CD8-positive, alpha-beta memory T cell (primary cell): ENCODE measurements at places on chromosomes 1 and 21.

- no peak overlapping the region for H3K27ac ChIP-seq
- no peaks in the 10 kb centered on the region for H3K4me1 ChIP-seq
- H3K36me3 ChIP-seq = no peaks in the 10 kb centered on the region
These were observed 150.2 kb upstream of the ARHGEF16 start for GRCh38 chr1:3304246-3304645.

GRCh38 chr1:110112656-110113055 lies 413 bp downstream of the UBL4B start:
- H3K4me1 ChIP-seq = no peaks in the 10 kb centered on the region
- H3K27ac ChIP-seq = no peak overlapping the region
- no peaks in the 10 kb centered on the region for H3K27me3 ChIP-seq

GRCh38 chr1:164452549-164452948 lies 106.4 kb upstream of the PBX1 start:
- H3K4me3 ChIP-seq = no peak overlapping the region
- no peaks in the 10 kb centered on the region for H3K36me3 ChIP-seq
- no peak overlapping the region for H3K27ac ChIP-seq
- no peak for DNase-seq
- no peaks in the 10 kb centered on the region for H3K27me3 ChIP-seq
- H3K4me1 ChIP-seq = no peaks in the 10 kb centered on the region

GRCh38 chr1:179807691-179808485 lies 64.8 kb downstream of the FAM163A start:
- no peaks in the 10 kb centered on the region for H3K27me3 ChIP-seq
- H3K36me3 ChIP-seq = no peaks in the 10 kb centered on the region
- no peak for DNase-seq
- H3K27ac ChIP-seq = no peak overlapping the region
- H3K4me1 ChIP-seq = peaks cover 3% of the 10 kb centered on the region

GRCh38 chr1:246448373-246448772 lies 58.7 kb downstream of the SMYD3 start:
- H3K27me3 ChIP-seq = no peaks in the 10 kb centered on the region
- H3K27ac ChIP-seq = no peak overlapping the region
- DNase-seq = no peak
- no peak overlapping the region for H3K4me3 ChIP-seq
- H3K4me1 ChIP-seq = no peaks in the 10 kb centered on the region

DNA sequence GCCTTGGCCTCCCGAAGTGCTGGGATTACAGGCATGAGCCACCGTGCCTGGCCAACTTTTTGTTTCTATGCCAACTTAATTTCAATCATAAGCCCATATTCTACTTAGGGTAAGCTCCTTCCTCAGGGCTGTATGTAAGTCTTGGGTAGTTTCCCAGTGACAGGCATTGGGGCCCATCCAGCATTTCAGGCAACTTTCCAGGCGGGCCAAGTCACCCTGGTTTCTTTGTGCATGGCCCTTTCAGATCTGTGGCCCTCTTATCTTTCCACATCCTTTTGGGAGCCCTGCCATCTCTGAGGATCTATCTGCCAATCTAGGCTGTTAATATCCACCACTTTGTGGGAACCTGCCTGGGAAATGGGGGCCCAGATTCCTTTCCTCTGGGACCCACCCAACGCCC lies 58.7 kb downstream of the TNN start:
- H3K27ac ChIP-seq = no peak overlapping the region
- H3K27me3 ChIP-seq = no peaks in the 10 kb centered on the region
- DNase-seq = no peak

DNA sequence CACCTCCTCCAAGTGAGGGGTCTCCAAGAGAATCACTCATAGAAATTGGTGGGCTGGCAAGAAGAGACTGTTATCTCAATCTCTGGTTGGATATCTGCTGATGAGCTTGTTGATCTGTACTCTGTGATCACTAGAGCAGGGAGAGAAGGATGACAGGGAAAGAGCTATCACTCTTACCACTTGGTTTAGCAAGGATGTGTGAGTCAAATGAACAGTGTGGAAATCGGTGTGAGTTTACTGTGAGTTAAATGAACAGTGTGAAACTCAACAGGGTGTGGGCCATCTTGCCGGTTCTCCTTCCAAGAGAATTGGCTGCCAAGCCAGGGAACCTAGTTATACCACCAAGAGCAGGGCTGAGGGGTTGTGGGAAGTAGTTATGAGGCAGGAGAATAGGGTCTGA lies 33.3 kb upstream of the CD1D start:
- DNase-seq = no peak
- H3K27me3 ChIP-seq = no peaks in the 10 kb centered on the region
- peaks cover 15% of the 10 kb centered on the region for H3K4me1 ChIP-seq
- H3K36me3 ChIP-seq = no peaks in the 10 kb centered on the region
- no peak overlapping the region for H3K4me3 ChIP-seq

DNA sequence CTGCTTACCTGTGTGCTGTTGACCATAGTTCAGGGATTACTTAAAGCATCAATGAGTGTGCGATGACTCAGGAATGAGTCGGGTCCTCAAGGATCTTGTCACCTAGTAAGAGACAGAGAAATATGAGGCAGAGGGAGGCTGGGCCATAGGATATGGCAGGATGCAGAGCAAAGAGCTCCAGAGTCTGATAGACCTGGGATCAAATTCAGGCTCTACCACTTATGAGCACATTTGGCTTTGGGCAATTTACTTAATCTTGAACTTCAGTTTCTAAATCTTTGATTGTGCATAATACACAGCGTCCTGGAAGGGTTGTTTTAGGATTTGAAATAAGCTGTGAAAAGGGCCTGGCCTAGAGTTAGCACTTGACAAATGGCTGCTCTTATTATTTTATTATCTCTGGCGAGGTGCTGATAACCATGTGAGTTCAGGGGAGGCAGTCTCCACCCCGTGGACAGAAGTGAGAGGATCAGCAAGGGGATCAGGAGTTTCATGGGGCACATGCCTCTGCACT lies 94.5 kb downstream of the ROR1 start:
- no peaks in the 10 kb centered on the region for H3K36me3 ChIP-seq
- H3K27me3 ChIP-seq = no peaks in the 10 kb centered on the region
- H3K4me3 ChIP-seq = no peak overlapping the region

GRCh38 chr1:37763791-37764413 lies 1.0 kb downstream of the EPHA10 start:
- H3K36me3 ChIP-seq = no peaks in the 10 kb centered on the region
- H3K4me3 ChIP-seq = no peak overlapping the region
- no peak for DNase-seq
- H3K4me1 ChIP-seq = no peaks in the 10 kb centered on the region

GRCh38 chr1:9996624-9997582 lies at the start of gene RBP7:
Gene RBP7, plus strand, starts transcription at chr1:9997228. Its CDS starts 31 bp downstream, at chr1:9997259.
- no peaks in the 10 kb centered on the region for H3K36me3 ChIP-seq
- H3K27me3 ChIP-seq = peaks cover 12% of the 10 kb centered on the region
- no peak for DNase-seq
- H3K27ac ChIP-seq = no peak within 1 kb of the TSS
- no peak within 1 kb of the TSS for H3K4me3 ChIP-seq
- peaks cover 5% of the 10 kb centered on the region for H3K4me1 ChIP-seq

DNA sequence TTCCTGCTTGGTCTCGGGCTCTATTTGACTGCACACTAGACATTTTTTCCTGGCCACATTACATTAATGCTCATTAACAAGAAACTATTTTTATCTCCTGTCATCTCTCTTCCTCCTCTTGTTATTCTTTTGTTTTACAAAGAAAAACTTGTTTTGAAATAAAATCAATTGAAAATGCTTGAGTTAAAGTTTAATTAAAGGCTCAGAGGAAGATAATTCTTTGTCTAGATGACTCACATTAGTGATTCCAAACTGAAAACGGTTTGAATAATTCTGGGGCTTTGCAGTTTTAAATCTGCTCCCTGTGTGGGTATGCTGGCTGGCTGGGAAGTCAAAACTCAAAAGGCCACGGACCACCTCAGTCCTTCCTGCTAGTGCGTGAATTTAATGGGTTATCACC lies 29.6 kb downstream of the RGS5 start:
- H3K27ac ChIP-seq = no peak overlapping the region
- no peak for DNase-seq
- H3K4me1 ChIP-seq = no peaks in the 10 kb centered on the region
- H3K27me3 ChIP-seq = no peaks in the 10 kb centered on the region
- no peak overlapping the region for H3K4me3 ChIP-seq
- no peaks in the 10 kb centered on the region for H3K36me3 ChIP-seq

GRCh38 chr21:27466140-27466539 lies 499.3 kb upstream of the ADAMTS5 start:
- no peaks in the 10 kb centered on the region for H3K4me1 ChIP-seq
- no peak for DNase-seq
- no peak overlapping the region for H3K27ac ChIP-seq
- no peak overlapping the region for H3K4me3 ChIP-seq
- H3K36me3 ChIP-seq = no peaks in the 10 kb centered on the region
- H3K27me3 ChIP-seq = no peaks in the 10 kb centered on the region
